ENCODE measurements at places on chromosomes 4 and X.

DNA sequence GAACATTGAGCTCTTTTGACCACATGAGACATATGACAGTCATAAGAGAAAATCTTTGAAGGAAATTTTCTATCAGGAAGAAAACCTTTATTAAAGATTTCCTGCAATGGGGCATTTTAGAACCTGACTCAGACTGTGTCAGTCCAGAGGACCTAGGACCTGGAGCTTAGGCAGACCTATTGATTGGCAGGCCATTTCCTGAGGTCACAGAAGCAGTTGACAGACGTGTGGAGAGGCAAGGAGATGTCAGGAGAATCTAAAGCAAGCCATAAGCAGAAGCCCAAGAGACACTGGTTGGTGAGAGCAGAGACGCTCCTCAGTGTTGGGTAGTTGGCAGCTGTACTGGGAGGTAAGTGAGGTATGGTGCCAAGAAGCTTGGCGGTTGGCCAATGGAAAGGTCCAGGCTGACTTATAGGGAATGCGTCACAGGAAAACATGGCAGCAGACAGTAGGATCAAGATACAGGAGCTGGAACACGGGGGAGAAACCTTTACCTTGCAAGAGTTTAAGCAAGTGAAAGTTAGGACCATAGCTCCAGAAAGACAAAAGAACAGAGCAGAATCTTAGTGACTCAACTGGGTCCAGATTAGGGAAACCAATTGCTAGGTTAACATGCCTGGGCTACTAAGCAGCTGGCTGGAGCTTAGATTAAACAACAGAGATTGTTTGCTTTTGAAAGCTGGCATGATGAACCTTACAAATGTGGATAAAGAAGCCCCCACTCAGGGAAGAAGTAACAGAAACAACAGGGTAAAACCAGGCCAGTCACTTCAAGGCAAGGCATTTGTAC is 18.6 kb downstream of the PALLD start:
- no peak for DNase-seq

GRCh38 chrX:37076983-37077382 is 68.8 kb downstream of the FAM47C start:
- DNase-seq = no peak

DNA sequence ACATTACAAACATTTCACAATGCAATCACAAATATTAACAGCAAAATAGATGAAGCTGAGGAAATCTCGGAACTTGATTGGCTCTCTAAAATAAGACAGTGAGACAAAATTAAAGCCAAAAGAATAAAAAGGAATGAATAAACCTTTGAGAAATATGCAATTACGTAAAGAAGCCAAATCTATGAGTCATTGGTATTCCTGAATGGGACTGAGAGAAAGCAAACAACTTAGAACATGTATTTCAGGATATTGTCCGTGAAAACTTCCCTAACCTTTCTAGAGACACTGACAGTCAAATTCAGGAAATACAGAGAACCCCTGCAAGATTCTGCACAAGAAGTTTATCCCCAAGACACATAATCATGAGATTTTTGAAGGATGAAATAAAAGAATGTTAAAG is 48.4 kb upstream of the SPANXN2 start:
- no peak for DNase-seq

DNA sequence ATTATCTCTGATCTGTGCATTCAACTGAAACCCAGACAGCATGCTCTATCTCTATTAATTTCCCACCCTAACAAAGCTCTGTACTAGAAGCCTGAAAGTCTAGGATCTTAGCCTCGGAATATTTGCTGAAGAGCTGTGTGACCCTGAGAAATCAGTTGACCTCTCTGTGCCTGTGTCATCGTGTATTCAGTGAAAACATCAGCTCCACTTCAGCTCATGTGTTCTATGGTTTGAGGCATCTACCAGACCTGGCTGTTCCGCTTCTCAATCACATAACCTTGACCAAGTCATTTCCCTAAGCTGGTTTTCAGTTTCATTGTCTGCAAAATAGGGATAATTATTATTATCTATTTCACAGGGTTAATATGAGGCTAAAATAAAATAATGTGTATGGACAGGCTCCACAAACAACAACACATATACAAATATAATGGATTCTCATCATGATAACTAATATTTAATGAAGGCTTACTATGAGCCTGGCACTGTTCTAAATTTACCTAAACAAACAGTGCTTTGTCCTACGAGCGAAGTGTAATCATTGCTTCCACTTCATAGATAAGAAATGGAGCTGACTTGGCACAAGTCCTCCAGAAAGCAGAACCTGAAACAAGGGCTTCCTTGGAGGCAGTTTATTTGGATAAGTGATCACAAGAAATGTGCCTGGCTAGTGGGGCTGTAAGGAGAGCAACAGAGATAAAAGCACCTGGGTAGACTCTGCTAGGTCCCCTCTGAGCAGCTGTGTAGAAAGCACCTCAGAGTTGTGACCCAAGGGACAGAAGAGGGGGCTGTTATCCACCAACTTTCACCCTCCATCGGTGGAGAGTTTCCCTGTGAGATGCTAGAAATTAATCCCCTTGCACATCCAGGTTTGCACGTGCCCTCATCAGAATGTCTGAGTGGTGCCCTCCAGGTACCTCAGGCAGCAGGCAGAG is 356.9 kb downstream of the RAB28 start:
- no peak for DNase-seq
